ENCODE measurements at places on chromosomes 11 and 22.

DNA sequence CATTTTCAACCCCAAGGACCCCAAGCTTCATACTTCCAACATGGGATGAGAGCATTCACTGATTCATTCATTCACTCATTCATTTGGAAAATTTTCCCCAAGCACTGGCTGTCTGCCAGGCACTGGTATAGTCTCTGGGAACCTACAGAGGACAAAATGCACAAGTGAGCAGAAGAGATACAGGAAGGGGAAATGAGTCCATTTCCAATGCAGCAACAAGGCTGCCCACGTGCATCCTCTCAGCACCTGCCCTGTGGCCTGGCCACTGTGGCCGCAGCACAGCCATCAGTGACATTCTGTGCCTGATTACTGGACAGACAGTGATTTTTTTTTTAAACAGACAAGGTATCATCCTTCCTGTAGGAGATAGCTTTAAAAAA, 96.0 kb upstream of the PITPNB start:
- DNase-seq: no peak

GRCh38 chr11:99184146-99184545, 163.4 kb downstream of the CNTN5 start:
- DNase-seq: no peak

GRCh38 chr11:88303037-88303436, 34.5 kb downstream of the CTSC start:
- DNase-seq: no peak

DNA sequence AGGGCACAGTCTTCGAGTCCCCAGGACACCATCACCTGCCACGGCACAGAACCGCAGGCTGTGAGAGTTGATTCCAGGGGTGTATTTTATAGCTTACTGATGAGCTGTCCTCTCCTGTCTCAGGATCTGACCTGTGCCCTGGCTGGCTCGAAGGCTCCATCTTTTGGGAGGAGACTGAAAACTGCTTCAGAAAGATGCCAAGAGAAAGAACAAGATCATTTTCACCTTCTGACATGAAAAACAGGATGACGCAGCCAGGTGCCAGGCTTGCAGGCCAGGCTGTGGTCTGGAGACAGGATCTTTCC, 2.2 kb downstream of the MRGPRD start:
- DNase-seq: no peak

DNA sequence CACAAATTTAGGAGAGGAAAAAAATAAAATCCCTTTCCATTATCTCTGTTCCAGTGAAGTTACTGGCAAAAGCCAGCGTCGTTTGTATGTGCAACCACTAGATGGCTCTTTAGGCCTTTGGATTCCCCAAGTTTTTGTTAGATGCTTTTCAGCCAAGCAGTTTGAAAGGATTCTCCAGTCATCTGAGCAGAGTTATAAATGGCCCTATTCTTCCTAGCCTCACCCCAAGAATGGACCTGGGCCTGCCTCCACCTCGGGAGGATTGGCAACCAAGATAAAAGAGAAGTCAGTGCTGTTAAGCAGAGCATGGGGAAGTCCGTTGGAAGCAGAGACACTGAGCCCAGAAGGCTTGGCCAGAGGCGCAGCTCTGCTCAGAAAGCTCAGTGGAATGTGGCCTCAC, 15.4 kb downstream of the FAM181B start:
- no peak for DNase-seq

GRCh38 chr11:119222308-119222707, 16.2 kb downstream of the CBL start:
- DNase-seq: no peak

DNA sequence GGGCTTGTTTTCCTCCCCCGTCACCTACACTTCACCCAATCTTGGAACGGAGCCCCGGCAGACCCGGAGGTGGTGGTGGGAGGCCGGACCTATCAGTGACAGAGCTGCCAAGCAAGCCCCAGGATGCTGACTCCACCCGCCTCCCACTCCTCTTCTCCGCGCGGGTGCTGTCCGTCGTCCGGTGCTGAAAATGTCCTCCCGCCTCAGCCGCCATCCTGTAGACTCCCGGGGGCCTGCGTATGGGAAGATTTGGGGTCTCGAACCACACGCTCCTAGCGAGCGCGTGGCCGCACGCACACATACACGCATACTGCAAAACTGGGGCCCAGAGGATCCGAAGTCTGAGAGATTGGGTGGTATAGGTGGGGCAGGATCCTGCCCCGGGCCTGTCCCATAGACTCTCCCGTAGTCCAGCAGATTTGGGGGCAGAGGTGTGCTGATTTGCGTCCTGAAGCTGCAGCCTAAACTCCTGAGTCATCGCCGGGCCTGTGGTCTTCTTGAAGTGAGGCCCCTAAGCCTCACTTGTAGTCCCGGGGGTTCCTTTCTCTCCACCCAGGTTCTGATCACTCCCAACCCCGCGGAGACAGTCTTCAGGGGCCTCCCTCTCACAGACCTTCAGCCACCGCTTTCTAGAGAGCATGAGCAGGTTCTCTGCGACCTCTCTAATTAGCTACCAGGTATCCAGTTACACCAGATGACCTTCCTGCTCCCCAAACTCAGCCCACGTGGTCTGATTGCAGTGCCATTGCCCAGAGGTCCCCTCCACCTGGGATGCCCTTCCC, 796 bp upstream of the YIF1A start:
- DNase-seq: peak; percentile 73

DNA sequence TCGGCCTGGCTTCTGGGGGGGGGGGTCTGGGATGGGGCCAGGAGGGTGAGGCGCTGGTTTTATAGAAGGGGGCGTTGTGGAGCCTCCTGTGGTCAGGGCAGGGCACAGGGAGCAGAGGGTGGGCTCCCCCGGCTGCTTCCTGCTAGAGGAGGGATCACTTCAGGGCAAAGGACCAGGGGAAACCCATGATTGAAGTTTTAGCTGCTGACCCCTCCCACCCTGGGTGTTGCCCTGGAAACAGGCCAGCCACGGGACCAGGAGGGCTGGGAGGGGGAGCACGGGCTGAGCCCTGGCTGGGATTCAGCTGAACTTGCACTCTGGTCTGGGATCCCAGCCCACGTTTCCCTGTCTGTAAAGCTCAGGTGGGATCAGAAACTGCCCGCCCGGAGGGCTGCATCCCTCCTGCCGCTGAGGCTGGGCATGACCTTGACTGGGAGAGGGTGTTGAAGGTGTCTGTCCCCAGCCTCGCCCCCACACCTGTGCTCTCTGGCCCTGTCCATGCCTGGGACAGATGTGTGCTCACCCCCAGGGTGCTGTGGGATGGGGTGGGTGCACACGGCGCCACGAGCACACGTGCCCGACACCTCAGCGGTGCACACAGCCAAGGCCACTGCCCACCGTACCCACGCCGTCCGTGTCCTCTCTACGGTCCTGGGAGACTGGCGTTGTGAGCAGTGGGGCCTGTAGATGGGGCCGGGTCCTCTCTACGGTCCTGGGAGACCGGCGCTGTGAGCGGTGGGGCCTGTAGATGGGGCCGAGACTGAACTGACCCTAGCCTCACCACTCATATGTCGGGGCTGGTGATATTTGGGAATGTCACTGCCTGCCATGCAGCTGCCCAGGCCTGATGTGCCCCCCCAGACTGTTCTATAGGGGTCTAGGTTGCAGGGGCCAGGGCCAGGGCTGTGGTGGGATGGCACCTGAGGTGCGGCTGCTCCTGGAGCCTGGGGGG, 2.3 kb downstream of the TSPAN4 start:
- DNase-seq: no peak

DNA sequence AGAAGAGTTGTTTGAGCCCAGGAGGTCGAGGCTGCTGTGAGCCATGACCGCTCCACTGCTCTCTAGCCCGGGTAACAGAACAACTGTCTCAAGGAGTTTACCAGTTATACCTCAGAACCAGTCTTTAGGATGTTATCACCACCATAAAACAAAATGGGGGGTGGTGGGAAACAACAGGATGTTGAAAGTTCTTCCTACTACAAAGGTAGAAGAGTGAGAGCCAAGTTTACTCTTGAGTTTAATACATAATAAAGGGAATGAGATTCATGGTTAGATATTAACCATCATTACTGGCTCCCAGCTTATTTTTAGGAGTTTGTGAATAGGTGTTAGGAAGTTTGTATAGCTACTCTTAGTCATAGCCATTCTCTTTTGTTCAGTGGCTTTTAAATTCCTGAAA, 78.8 kb upstream of the HORMAD2 start:
- no peak for DNase-seq

GRCh38 chr22:35154937-35155387, 89.0 kb downstream of the ISX start:
- peak; percentile 29 for DNase-seq

DNA sequence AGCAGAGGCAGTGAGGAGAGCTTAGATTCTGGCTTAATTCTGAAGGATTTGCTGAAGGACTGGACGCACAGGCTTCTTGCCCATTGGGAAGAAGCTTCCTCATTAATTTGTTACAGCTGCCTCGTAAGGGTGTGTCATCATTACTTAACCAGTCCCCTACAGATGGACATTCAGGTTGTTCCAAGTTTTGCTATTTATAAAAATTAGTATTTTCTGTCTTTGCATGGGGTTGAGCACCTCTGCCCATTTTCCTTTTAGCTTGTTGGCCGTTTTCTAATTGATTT, 38.1 kb downstream of the CAPN1 start:
- DNase-seq: no peak

DNA sequence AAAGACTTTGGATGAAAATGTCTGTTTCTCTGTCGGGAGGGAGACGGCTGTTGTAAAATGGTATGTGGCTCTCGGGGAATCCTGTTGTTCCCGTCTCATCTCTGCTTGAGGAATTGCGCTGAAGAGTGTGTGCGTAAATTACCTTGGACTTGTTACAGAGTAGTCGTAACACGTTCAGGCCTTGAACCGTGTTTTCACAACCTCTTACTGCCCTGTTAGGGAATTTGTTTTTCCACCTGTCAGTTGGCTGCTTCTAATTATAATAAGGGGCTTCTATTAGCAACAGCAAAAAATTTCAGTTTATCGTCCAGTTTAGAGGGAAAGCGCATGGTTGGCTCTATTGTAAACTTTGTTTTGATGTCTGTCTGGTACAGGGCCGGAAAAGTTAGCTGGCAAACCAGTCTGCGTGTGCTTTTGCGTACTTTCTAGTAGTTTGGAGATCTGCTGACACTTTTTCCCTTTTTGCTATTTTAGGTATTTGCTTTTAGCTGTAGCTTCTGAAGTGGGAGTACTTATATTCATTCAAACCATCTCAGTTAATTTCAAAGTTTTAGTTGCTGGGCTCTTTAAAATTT, 1.5 kb downstream of the HIPK3 start:
- DNase-seq: no peak

DNA sequence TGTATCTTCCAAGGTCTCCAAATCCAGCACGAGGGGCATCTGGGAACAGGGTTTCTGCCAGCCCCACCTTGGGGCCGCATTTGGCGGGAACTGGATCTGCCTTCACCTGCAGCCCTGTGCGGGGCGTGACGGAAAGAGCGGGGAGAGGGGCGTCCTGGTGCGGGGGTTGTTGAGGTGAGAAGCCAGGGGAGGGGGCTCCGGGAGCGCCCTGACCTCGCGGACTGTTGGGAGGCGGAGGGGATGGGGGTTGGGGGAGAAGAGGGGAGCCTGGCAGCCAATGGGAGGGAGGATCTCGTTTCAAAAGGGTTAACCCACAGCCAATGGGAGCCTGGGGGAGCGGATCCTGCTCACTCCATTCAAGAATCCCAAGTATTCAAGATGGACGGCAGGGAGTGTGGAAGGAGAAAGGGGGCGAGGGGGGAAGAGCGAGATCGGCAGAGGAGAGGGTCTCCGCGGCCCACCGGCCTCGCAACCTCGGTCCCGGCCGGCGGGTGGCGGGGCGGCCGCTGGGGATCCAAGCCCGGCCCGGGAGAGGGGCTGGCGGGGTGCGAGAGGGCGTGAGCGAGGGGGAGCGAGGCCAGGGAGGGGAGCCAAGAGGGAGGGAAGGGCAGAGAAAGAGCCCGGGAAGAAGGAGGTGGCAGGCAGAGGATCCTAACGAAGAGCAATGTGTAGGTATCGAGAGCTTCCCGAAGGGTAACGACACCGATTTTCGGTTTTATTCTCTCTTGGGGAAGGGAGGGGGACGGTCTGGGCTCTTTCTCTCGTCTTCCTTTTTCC, 11.5 kb downstream of the YPEL4 start:
- DNase-seq: no peak

GRCh38 chr11:116278076-116278475, 494.7 kb downstream of the BUD13 start:
- DNase-seq: no peak

GRCh38 chr11:40987776-40988435, 471.5 kb downstream of the LRRC4C start:
- no peak for DNase-seq

GRCh38 chr22:19735665-19736510, 12.5 kb downstream of the GP1BB start:
- no peak for DNase-seq

DNA sequence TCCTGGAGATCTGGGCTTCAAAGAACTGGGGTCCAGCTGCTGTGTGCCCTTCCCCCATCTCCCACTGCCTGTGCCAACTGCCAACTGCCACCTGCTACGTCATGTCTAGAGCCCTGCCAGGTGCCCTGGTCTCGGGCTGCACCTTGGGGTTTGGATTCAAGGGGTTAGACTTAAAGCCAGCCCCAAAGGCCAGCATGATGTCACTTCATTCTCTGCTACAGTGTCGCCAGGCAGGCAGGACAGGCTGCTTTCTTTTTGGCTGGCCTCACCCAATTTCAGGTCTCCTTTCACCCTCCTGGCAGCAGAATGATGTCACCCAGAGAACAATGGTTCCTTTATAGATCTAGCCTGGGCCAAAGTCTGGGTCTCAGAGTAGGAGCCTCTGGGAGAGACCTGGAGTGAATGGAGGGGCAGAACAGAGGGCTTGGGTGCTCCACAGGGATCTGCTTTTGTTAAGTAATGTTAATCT, 79.5 kb upstream of the CRYBB3 start:
- DNase-seq: no peak

DNA sequence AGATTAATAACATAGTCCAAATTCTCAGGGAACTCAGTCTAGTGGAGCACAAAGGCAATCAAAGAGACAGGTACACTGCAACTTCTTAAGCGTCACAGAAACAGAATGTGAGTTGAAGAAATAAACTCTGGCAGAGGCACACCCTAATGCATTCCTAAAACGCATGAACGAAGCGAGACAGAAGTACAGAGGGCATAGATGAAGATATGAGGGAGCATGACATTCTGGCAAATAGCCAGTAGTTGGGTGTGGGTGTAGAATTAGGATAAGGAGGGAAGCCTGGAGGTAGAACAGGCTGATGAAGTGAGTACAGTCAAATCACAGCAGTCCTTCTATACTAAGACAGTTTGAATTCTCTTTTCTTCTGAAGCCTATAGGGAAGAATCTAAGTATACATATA, 838.7 kb upstream of the API5 start:
- no peak for DNase-seq

- no peak for DNase-seq
These were observed 77.3 kb downstream of the ARHGEF12 start for GRCh38 chr11:120413480-120413879.

Data from GM18507 (cell line).